Activated CD4-positive, alpha-beta T cell treated with anti-CD3 and anti-CD28 coated beads for 36 hours (primary cell): ENCODE measurements at places on chromosomes 16 and 17. TPM values are rescaled to one million over a fixed set of nuclear protein-coding genes. Genes with fewer than 3 reads are reported as not detected.

DNA sequence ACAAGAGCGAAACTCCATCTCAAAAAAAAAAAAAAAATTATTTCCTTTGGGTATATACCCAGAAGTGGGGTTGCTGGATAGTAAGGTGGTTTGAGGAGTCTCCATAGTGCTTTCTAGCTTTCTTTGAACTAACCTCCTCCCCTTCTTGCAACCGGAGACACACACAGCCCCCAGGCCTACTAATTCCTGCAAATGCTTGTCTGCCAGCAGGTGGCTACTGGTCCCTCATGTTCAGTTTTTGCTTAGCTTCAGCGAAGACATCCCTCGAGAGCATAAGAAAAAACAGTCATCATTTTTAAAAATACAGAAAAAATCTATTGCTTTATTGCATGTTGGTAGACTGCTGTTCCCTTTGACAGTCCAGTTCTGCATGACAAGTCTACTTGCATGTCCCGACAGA is 439.0 kb downstream of the UTP18 start:
- DNase-seq: no peak

Gene OR3A3
- not detected for total RNA-seq

- DNase-seq: no peak
Measured at GRCh38 chr16:88343271-88343791, 39.4 kb upstream of the ZNF469 start.

DNA sequence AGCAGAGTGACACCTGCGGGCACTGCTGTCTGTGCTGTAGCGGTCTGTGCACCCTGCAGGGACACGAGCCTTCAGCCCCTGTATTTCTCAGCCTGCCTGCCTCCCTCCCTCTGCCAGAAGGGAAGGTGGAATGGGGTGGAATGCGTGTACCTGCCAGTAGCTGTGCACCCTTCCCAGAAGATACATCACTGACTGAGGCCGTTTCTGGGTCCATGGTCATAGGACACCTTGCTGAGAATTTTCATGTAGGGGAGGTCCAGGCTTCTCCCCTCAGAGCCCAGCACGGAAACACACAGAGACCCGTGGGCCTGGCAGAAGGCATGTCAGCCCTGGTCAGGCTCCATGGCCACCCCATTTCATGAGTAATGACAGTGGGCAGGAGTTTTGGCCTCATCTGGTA is 16.5 kb downstream of the DBNDD1 start:
- DNase-seq: no peak

- DNase-seq: no peak
Measured at GRCh38 chr16:2233872-2234812, 2.1 kb upstream of the DNASE1L2 start.

- no peak for DNase-seq
Measured at GRCh38 chr16:79185711-79186110, 414.8 kb downstream of the MAF start.

DNA sequence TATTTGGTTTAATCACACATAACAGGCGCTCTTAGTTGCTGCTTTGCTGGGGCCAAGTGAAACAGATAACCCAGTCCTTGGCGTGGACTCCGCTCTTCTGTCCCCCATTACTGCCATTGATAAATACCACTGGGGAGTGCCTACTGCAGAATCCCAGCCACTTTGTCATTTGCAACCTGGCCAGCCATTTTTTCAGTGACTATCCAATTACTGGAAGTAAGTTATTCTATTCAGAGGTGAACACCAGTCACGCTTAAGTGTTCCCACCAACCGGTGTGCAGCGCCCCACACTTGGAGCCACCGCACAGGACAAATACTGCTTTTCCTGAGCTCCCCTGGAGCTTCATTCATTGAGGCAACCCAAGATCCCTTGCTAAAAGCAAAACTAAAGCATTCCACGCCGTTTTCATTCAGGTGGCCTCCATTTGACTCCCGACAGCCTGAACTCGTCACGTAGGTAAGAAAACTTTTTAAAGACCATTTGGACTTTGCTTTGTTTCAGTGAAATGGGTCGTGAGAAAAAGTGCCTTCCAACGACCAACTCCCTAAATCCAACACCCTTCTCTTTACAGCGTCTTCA is 1.8 kb downstream of the USP7 start:
- DNase-seq: peak; percentile 32

GRCh38 chr17:73921306-73921705 is 277.1 kb upstream of the SDK2 start:
- no peak for DNase-seq

- DNase-seq: no peak
Measured at GRCh38 chr17:35734396-35734795, 3.0 kb downstream of the RASL10B start.

- no peak for DNase-seq
Measured at GRCh38 chr16:73568769-73569168, 520.8 kb upstream of the ZFHX3 start.

Gene MTMR4
- total RNA-seq: 77.9 TPM

Gene DDX42
- total RNA-seq: 173 TPM

Gene CDH13
- total RNA-seq: not detected

Gene MMP25
- total RNA-seq: 0.55 TPM

- DNase-seq: peak; percentile 83
Measured at GRCh38 chr16:9134739-9135138, 43.3 kb downstream of the HAPSTR1 start.

- DNase-seq: no peak
Measured at GRCh38 chr16:75590920-75591843, 25.0 kb downstream of the GABARAPL2 start.

GRCh38 chr17:16304830-16305229 is 48.4 kb downstream of the CENPV start:
- DNase-seq: peak; percentile 32

DNA sequence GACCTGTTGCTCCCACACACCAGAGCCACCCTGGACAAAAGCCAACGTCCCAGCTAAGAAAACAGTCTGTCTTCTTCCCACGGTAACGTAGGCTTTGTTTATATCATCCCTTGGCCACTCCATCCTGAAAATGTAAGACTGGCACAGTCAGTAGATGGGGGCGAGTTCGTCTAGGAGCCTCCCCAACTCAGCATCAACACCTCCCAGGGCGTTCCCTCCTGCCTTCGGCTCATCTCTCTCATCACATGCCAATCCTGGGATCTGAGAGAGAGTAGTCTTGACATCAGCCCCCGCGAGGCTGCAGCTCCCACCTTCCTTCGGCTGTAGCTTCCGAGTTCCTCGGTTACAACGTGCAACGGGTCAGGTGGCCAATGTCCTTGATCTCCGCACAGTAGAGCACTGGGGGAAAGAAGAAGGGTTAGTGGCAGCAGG is 894 bp downstream of the RNF227 start:
- no peak for DNase-seq

DNA sequence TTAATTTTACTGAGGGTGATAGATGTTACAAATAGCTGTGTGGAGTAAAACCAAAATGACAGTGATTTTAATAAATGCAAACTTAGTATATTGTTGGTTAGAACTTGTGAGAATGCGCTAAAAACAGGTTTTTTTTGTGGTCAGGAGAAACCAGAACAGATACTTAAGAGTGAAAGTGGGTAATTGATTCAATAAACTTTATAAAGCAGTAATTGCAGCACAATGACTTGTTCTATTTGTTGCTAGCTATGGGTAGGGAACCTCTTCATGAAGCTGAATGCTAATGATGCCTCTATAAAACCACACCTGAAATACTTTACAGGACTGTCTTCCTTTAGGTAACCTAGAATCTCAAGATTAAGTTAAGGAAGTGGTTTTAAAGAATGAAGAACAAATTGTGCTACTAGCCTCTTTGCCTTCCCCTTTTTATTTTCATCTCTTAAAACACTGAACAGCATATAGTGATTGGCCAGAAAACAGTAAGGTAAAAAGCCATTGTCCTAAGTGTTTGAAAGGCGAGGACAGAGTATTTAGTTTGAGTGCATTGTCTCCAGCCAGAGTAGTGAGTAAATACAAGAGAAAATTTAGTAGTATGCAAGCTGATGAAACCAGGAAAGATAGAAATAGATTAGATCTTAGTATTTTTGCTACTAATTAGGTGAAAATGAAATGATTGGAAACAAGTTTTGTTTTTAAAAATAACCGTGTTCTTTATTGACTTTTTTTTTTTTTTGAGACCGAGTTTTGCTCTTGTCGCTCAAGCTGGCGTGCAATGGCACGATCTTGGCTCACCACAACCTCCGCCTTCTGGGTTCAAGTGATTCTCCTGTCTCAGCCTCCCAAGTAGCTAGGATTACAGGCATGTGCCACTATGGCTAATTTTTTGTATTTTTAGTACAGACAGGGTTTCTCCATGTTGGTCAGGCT is 6.0 kb downstream of the GGNBP2 start:
- peak; percentile 26 for DNase-seq

Gene KRTAP4-9
- total RNA-seq: not detected

- no peak for DNase-seq
Measured at GRCh38 chr17:74778960-74779359, 2.8 kb upstream of the NAT9 start.

DNA sequence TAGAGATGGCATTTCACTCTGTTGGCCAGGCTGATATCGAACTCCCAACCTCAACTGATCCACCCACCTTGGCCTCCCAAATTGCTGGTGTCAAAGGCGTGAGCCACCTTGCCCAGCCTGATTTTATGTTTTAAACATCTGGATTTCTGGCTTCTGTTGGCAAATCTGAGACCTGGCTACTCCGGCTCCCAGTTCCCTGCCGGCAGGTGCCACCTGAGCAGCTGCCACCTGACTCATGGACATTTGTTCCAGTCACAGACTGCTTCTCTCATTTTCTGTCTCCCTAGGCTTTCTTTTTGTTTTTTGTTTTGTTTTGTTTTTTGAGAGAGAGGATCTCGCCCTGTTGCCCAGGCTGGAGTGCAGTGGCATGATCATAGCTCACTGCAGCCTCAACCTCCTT is 9.6 kb downstream of the PMM2 start:
- DNase-seq: no peak

GRCh38 chr17:45677770-45678169 is 106.3 kb upstream of the CRHR1 start:
- DNase-seq: no peak

DNA sequence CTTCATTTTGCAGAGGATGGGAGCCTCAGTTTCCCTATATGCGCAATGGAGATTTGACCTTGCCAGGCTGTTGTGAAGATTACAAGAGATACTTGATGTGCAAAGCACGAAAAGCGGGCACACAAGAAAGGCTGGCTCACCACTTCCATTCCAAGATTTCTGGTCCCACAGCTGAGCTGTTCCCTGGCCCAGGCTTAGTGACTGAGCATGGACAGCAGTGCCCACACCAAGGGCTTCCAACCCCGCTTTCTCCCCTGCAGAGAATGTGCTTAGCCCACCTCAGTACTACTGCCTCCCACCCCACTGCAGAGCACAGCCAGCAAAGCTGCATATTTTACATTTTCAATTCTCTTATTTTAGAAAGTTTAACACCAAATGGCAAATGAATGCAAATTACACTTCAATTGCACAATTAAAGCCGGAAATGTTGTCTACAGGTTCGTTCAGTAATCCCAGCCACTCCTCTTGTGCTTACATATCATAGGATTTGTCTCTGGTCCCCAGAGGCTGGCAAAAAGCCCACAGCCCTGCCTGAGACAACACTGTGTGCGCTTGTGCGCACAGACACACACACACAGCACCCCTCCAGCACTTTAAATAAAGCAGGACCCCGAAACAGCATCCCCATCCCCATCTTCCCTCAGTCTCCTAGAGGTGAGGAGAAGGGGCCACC is 51.8 kb downstream of the VAC14 start:
- DNase-seq: no peak

DNA sequence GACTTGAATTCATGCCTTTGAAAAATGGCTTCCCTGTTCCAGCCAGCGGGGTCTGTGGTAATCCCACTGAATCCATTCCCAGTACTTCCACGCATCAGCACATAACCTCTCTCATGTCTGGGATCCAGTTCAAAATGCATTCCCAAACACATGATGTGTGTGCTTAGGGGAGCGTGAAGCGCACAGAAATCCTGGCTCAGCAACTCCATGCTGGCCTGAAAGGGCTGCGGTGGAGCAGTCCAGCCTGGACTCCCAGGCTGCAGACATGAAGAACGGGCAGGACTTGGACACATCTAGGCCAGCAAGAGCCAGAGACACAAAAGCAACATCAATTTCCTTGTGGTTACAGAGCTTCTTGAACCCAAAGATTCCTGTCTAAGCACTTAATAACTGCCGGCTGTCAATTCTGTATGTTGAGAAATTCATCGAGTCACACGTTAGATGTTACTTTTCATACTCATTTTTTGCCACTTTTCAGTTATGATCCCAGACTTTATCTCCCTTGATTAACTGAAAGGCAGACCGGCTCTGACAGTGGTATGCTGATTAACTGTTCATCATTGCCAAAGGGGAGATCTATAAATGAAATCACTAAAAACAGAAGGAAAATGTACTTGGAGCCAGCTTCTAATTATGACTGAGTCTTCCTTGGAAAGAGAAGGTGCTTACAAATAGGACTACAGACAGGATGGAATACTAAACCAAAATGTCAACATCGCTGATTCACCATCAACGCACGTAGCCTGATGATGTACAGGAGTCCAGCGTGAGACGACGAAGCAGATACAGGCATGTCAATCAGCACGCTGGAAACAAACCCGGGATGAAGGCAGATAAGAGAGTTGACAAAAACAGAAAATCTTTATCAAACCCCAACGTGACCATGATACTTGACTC is 23.0 kb downstream of the NSMCE1 start:
- peak; percentile 78 for DNase-seq

Gene OSGIN1
- 1.0 TPM for total RNA-seq

GRCh38 chr17:82937411-82938371 is 97.9 kb upstream of the ZNF750 start:
- DNase-seq: no peak

- DNase-seq: no peak
Measured at GRCh38 chr16:30669903-30670824, 11.9 kb downstream of the FBRS start.

Gene SSTR5
- total RNA-seq: not detected

DNA sequence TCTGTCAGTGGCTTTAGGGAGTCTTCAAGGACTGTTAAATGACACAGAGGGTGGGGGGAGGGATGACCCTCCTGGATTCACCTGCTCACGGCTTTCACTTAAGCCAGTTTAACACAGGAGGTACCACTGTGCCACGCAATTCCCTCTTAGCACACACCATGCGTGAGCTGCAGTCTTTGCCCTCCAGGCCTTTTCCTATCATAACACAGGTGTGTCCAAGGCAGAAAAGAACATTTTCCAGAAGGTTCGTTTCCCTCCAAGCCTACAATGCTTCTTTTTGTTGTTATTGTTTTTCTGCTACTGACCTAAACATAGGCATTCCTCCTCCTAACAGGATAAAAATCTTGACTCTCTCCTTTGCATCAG is 1.1 kb downstream of the ZFHX3 start:
- DNase-seq: no peak

GRCh38 chr17:4074831-4075495 is 67.9 kb downstream of the ZZEF1 start:
- peak; percentile 9 for DNase-seq

- DNase-seq: no peak
Measured at GRCh38 chr16:55736671-55737070, 80.9 kb downstream of the SLC6A2 start.

Gene MFSD11
- total RNA-seq: 10.3 TPM

GRCh38 chr17:2204393-2204792 is 99.2 kb downstream of the SMG6 start:
- DNase-seq: no peak
